MV-4-11 (cell line): ENCODE measurements at places on chromosomes 2 and 18.
A peak's percentile ranks its signal among the peaks of the same experiment; 100 is the strongest.

GRCh38 chr18:74972354-74972753 is 236.6 kb downstream of the PTGR3 start:
- no peak for DNase-seq

DNA sequence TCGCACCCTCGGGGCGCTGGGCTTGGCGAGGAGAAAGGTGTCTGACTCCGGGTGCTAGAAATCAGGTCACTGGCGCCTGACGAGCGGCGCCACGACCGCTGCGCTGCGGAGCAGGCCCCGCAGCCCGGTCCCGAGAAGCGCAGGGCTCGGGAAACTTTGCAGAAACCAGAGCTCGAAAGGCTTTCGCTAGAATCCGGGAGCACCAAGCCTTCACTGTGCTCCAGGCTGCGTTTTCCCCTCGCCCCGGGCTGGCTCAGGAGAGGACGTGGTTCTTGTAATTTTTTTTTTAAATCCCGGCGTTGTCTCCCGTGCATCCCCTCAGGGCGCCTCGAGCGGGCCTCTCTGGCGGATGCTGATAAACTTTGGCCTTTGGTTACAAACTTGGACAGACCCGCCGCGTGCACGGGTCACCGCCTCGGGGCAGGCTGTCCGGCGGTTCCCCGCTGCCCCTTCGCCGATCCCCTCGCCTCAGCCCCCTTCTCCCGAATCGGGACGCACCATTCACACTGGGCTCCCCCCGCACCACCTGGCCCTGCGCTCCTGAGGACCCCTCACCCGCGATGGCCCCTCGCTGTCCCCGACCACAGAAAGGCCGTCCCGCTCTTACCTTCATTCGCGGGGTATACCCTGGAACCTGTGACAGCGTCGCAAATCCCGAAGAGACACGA is 419 bp downstream of the EPHA4 start:
- DNase-seq = no peak

GRCh38 chr2:121036226-121036692 is 248.7 kb downstream of the TFCP2L1 start:
- no peak for DNase-seq

DNA sequence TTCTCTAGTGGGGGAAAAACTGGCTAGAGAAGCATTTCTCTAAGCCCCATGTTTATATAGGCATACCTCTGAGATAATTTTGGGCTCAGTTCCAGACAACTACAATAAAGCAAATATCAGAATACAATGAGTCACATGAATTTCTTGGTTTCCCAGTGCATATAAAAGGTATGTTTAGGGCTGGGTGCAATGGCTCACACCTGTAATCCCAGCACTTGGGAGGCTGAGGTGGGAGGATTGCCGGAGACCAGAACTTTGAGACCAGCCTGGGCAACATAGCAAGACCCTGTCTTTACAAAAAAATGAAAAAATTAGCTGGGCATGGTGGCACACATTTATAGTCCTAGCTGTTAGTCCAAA is 22.2 kb downstream of the TSN start:
- no peak for DNase-seq

GRCh38 chr2:216560838-216561270 is 62.2 kb downstream of the RPL37A start:
- DNase-seq = no peak

DNA sequence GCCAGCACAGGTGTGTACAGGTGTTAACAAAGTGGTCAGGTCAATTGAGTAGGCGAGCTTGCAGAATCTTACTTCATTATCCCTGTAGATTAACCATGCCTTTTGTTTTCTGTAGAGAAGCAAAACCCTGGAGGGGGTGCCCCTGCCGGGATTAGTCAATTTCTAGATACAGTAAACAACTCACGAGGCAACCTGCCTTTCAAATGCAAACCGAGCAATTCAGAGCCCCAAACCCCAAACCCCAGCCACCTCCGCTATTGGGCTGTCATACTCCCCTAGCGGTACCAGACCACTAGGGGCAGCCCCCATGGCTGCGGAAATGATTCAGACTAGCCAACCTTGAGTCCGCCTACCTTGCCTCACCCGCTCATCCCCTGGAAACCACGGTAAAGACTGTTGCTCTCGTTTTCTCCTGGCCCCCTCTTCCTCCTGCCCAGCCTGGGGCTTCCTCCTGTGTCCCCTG is 61.4 kb upstream of the KIF5C start:
- DNase-seq = no peak

DNA sequence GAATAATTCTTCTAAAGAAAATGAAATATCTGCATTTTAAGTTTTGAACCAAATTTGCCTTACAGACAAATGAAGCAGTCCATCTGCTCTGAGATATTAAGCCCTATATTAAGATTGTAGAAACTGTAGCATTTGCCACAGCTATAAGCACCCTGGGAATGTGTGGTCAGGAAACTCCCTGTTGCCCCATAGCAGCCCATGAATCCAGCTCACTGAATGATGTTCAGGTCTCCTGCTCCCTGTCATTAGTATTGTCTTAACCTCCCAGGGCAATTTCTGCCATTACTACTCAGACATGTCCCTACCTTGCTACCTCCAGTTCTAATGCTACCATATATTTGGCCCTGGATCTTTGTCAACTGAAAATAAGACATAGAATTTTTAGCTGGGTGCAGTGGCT is 41.1 kb downstream of the CDK15 start:
- no peak for DNase-seq

DNA sequence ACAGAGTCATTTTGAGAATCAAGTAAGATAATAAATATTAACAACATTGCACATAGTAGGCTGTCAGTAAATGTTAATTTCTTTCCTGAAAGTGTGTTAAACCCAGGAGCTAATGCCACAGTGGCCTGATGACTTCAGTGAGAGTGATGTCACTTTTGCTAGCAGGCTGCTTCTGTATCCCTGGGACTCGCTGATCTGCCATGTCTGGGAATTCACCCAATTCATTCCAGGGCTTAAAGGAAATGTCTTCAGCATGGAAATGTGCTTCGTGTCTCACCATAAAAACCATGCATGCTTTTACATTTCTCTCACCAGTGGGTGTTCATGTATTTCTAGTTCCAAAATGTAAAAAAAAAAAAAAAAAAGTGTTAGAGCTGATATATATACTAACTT is 56.8 kb upstream of the MAPRE3 start:
- no peak for DNase-seq

GRCh38 chr2:164710837-164711765 is 89.8 kb upstream of the GRB14 start:
- no peak for DNase-seq

- no peak for DNase-seq
These were observed 125.4 kb downstream of the TPO start for GRCh38 chr2:1538663-1539062.

DNA sequence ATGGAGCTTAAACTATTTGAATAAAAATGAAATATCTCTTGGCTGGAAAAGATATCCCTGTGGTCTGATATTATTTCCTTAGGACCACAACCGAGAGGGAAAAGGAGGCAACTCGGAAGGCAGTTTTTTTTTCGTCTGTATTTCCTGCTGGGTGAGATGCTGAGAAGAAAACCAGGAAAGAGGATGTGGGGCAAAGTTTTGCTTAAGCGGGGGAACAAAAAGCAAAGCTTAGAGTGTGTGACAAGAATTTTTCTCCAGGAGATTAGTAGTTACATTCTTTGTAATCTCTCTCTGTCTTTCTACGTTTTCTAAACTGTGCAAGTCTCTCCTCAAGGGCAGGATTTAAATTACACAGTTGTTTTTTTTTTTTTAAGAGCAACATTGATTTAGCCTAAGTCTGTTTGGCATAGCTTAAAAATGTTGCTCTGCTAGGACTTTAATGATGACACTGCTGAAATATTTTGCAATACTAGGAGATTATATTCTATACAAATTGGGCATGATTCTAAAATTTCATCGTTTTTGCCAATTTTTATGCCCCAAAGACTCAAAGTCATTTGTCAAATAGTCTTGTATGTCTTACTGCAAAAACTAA is 258.5 kb downstream of the KCNS3 start:
- DNase-seq = peak; percentile 4

DNA sequence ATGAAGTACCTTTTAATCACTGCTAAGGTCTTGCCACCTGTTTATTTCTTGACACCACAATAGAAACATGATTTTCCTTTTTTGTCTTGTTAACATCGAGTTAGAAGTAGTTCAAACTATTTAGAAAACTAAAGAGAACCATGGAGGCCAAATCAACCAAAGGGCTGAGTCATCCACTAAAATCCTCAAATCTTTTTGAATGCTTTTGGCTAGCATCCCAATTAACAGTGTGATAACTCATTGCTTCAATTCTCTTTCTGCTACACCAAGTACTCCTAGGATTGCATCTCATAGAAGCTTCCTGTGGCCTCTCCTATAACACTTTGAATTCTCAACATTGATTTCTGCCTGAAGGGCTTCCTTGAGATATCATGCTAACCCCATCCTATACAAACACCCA is 159.9 kb upstream of the MMADHC start:
- no peak for DNase-seq

- no peak for DNase-seq
These were observed 107.2 kb downstream of the SCG2 start for GRCh38 chr2:223494942-223495341.

- DNase-seq = no peak
These were observed 122.6 kb upstream of the FAM117B start for GRCh38 chr2:202512176-202512575.

DNA sequence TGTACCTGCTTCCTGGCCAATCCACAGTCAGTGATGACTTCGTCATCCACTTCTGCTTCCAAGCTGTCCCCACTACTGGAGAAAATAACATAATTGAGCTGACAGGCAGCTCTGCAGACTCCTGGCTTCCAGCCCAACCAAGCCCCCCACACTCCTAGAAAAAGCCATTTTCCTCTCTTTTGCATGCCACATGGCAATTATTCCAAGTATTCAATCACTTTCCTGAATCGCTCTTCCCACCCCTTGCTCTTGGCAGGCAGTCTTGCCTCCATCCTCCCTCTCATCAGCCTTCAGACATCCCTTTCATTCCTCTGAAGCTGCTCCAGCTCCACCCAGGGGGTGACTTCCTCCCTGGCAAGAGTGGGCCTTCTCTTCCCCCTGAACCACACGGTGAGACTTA is 14.3 kb upstream of the ST8SIA5 start:
- no peak for DNase-seq

DNA sequence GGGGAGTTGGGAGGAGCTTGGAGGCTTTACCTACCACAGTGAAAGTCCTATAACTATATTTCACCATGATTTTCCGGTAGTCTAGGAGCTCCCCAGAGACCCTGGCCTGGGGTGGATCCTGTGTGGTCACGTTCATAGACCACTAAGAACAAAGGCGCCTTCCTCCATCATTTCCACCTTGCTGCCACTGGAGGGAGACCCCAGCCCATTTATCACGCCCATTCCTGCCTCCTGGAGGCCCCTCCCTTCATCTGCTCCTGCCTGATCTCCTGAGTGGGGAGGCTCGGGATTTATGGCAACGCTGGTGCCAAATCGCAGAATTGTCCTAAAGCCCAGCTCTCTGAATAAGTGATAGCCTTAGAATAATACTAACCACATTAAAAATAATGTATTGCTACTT is 507.6 kb upstream of the SPHKAP start:
- DNase-seq = no peak

DNA sequence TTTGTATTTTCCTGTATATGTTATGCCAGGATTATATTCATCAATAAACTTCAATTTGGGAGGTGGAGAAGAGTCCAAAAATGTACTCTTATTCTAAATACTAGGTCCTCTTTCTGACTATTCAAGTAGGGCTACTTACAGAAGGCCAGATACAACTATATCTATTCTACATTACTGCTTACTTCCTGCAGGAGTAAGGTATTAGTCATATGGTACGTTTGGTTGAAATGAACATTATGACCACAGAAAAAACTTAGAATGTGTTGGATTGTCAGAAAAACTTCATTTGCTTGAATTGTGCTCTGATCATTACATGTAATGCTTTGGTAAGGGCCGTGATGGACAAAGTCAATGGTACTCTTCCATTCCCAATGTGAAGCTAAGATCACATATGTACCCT is 35.0 kb downstream of the STAT4 start:
- no peak for DNase-seq

GRCh38 chr2:77395011-77395410 is 127.2 kb downstream of the LRRTM4 start:
- DNase-seq = no peak

DNA sequence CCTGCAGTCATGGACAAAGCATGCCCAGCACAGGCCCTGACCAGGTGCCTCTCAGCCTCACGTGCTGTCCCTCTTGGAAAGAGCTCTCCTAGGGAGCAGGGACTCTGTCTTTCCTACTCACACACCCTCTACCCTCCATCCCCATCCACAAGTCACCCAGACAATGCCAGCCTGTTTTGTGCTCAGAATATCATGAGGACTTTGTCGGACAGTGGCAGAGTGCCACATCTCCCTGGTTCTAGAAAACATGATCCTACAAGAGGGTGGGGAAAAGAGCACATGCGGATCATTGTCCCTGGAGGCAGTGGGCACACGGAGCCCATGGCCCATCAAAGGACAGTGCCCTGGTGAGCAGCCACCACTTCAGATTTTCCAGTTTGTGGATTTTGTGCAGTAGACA is 3.7 kb upstream of the MAL start:
- no peak for DNase-seq

GRCh38 chr18:9568186-9568585 is 46.2 kb downstream of the PPP4R1 start:
- no peak for DNase-seq

DNA sequence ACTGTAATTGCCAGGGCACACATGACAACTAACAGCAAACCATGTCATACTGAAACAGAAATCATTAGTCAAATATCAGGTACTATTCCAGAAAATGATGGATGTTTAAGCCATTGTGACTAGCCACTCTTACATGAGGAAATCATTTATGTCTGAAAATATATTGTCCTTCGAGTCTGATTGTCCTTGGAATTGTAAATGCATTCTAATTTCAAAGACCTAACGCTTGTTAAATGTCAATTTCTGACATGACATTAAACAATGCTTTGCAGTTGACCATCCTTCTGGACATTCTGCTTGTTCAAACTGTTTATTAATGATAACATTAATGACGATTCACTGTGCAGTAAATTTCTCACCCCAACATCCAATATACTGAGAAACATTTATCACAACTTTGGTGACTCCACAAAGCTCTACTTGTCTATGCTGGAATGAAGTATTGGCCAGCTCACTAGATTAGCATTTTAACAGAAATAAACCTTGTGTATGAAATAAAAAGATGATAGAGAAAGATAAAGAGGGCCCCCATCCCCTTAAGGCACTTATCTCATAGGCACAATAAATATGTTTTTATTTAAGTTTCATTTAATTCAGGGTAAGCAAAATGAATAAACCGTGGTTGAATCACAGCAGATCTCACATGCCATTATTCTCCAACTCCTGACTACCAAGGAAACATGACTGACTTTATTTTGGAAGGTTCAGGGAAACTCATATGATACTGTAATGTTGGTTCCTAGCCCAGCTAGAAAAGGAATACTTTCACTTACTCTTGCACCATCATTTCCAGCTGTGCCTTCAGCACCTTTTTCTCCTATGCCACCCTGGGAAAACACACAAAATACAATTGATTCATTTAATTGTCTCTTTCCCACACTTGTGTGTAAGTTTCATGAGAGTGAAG is 82.3 kb downstream of the COL3A1 start:
- DNase-seq = no peak

GRCh38 chr2:43040084-43040854 is 186.1 kb downstream of the ZFP36L2 start:
- peak; percentile 38 for DNase-seq

GRCh38 chr18:56026509-56026908 is 438.5 kb upstream of the TCF4 start:
- no peak for DNase-seq
